Forelimb muscle (tissue), 1 donor: ENCODE measurements at places on chromosomes 16 and 17. TPM values are rescaled to one million over a fixed set of nuclear protein-coding genes. Genes with fewer than 3 reads are reported as not detected.

DNA sequence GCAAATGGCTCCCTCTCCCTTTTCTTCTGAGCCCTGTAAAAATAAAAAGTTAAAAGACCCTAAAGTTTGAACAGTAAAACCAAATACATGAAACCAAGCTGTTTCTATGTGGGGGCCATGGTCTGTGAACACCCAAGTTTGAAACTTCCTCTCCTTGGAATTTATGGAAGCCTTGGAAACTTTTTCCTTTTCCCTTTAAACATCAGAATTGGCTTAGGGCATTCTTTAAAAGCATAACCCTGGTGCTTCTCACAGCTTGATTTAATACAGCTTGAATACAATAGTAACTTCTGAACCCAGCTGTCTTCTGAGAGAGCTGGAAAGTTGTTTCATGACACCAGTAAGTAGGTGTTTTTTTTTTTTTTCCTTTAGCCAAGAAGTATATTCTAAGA, 26.5 kb downstream of the NKD1 start:
- DNase-seq = no peak

GRCh38 chr16:65497571-65497970, 375.7 kb upstream of the CDH11 start:
- DNase-seq = no peak

DNA sequence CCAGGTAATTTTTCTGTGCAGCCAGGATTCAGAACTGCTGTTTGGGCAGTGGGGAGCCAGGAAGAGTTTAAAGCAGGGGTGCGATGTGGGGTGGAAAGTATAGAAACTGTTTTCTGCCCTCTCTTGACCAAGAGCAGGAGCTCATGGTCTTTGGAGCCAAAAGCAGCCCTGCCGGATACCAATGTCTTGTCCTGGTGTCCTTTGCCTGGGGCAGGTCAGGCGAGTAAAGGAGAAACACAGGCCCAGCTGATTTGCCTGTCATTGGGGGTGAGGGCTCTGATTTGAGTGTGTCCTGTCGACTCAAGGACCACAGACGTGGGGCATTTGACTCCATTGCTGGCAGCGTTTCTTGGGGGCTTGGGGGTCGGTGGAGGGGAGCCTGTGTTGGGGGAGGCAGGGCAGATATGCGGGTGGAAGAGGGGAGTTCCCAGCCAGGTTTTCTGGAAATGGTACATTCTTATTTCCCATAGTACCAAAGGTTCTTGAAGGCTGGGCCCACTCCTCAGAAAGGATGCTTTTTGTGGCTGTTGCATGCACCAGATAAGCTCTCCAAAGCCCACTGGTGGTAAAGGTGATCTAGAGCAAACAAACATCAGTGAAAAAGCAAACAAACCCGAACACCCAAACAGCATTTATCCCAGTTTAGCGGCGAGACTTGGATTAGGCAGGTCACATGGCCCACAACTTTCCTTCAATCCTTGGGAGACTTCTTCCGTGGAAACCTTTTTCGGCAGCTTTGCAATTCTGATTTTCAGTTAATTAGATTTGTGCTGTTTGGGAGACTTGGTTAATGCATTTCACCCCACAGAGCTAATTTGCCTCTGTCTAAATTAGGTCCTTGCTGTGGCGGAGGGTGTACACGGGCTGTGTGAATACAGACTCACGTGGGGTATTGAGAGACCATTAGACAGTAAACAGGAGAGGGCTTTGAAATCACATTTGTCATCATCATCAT, 59.0 kb downstream of the MSI2 start:
- no peak for DNase-seq

DNA sequence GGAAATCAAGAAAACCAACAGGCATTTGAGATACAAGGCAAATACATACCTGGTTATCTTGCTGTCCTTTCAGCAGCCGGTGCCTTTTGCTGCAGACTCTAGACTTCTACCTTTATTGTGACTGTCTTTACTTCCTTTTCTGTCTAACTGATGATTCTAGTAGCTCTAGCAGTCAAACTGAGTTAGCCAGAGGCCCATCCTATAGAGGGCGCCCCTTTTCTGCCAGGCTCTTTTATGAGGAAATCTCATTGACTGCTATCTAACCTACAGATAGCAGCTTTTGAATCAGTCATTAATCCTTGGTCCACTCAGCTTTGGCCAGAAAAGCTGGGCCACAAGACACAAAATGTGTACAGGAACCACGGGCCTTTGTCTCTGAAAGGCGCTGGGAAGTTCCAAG, 87.5 kb upstream of the WSB1 start:
- no peak for DNase-seq

DNA sequence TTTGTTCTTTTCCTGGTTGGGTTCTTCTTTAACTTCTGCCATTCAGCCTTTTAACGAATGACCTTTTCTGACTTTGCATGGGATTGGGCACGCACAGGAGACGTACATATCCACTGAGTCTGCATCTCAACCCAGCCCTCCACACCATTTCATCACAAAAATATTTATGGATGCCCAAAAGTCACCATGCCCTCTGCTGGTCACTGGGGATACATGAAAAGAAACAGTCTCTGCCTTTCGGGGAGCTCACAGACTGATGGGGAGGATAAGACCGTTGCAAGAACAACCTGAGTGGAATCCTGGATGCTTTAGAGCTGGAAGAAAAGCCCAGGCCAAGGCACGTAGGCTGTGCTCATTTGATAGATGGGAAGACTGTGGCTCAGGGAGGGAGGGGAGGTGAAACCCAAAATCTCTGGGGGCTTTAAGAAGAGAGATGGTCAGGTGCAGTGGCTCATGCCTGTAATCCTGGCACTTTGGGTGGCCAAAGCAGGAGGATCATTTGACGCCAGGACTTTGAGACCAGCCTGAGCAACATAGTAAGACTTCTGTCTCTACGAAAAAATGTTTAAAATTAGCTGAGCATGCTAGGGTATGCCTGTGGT, 7.9 kb upstream of the MT2A start:
- no peak for DNase-seq

DNA sequence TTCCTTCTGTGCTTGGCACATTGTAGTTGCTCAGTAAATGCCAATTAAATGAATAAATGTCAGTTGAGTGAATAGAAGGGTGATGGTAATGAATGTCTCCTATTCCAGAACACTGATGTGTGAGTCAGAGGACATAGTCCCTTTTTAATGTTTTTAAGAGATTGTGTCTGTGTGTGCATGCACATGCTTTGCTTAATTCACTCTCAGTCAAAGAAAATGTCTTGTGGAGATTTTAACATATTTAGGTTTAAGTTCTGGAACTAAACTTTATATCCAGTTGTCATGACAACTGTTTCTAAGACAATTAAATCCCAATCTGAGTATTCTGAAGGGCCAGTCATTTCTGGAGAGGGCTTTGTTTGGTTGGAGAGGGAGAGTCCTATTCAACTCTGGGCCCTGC, 255.3 kb upstream of the CDH11 start:
- no peak for DNase-seq

DNA sequence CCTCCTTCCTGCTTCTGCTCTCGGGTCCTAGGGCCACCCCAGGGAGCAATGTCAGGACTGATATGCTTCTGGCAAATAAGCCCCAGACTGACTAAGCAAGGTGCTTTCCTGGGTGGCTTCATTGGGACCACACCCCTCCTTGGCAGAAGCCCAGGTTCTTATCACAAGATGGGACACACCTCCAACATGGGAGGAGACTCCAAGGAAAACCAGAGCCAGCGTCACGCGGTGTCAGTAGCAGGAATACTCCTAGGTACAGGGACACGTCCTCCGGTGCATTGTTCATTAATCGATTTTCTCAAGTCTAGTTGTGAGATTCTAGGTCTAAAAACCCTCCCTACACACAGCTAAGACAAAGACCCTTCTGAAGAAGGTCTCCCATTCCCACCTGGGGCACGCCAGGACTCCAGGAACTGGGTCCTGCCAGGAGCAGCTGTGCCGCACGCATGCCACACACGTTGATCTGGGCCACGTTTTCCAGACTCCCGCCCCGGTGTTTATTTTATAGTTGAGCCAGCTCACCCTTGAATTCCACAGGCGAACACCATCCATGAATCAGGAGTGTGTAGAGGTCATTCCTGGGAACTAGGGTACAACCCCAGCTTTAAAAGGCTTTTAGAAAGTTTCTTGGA, 30.8 kb downstream of the FA2H start:
- no peak for DNase-seq

GRCh38 chr17:69761767-69762321, 313.2 kb upstream of the KCNJ16 start:
- DNase-seq = no peak

GRCh38 chr17:17849845-17850373, 13.1 kb upstream of the SREBF1 start:
- no peak for DNase-seq

- DNase-seq = no peak
Measured at GRCh38 chr17:69093279-69093789, 32.6 kb upstream of the ABCA9 start.

GRCh38 chr16:67773099-67773498, 33.3 kb downstream of the RANBP10 start:
- DNase-seq = no peak

GRCh38 chr16:67040906-67041305, 12.0 kb downstream of the CBFB start:
- no peak for DNase-seq

- DNase-seq = no peak
Measured at GRCh38 chr16:6955303-6955702, 377.3 kb upstream of the RBFOX1 start.

DNA sequence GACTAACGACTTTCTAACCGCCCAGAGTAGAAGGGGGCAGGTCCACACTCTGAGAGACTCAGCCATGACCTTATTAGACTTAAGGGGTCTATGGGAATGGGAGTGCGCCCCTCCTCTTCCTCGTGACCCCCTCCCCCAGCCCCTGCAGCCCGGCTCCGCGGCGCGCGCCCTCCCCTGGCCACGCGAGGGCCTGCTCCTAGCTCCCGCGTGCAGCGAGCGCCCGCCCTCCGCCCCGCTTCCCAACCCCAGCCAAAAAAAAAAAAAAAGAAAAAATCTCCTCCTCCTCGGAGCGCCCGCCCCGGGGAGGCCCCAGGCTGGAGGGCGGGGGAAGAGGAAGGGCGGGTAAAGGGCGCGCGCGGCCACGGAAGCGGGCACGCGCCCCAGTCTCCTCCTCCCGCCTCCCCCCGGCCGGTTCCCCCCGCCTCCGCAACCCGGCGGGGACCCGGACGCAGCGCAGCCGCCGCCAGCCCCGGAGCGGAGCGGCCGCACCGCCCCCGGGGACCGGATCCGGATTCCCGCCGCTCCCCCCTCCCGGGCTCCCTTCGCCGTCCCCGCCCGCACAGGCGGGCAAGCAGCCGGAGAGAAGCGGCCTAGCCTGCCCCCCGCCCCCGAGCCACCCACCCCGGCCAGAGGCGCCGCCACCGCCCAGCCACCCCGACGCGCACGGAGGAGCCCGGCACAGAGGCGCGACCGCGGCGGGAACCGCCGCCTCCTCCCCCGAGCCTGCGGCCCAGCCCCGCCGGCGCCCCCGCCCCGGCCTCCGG, 949 bp downstream of the UBTF start:
- no peak for DNase-seq

DNA sequence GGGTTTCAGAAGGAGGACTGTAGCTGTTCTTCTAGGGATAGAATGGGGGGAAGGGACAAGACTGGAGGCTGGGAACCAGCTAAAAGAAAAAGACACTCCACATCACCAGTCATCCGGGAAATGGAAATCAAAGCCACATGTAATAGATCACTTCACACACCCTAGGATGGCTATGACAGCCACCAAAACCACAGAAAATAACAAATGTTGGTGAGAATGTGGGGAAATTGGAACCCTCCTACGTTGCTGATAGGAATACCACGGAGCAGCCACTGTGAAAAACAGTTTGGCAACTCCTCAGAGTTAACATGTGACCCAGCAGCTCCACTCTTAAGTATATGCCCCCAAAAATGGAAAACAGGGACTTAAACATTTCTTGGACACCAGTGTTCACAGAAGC, 2.3 kb downstream of the TLE7 start:
- DNase-seq = no peak

GRCh38 chr16:55411231-55411630, 67.8 kb upstream of the MMP2 start:
- DNase-seq = no peak

DNA sequence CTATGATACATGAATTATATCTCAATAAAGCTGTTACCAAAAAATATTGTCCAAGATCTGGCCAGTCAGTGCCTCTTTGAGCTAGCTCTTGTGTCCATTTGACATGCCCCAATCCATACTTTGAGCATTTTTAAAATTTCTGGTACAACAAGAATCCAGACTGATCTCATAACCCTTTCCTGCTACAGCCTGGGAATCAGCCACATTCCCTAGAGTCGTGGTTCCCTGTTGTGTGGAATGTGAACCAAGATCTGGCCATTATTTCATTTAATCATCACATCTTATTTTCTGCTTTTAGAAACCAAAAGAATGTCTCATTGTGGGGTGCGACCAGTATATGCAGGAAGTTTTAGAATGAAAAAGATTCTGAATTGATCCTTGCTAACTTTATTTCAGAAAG, 34.3 kb upstream of the RPRML start:
- DNase-seq = no peak

DNA sequence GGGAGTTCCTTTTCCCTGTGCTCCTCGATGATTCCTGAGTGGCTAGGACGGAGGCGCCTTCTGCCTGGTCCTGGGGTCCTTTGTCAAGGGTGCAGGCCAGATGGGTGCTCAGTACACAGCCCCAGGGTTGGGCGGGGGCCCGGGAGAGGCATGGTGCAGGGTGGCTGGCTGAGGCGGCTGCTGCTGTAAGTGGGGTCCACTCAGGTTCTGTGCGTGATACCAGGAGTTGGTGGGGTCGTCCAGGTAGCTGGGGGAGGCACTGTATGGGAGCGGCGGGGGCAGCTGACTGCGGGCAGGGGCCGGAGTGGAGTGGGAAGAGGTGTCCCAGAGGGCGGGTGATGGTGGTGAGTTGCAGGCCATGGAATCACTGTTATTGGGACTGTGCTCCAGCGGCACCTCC, 3.6 kb downstream of the DLX3 start:
- no peak for DNase-seq

DNA sequence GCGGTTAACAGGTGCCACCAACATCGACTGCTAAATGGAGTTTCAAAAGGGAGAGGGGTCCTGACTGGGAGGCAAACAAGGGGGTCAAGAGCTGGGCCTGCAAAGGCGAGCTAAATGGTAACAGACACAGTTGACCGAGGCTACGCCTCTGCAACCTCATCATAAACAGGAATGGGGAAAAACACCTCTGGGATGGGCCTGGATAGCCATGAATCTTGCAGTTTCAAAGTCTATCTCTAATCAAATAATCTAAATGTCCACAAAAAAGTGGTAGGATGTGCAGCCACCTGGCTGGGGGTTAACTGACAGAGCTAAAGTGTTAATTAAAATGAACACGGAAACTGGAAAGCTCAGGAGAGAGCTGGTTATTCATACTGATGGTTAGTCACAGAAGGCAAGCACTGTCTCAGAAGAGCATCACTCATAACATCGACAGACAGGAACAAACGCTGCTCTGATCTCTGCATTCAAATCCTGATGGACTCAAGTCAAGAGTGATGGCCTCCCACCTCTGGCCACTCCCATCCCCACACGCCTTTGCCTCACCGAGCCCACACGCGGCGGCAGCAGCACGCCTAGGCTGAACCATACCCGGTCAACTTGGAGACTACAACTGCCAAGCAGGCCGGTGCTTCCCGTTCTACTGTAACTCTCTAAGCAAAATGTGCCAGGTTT, 56.3 kb downstream of the CREBBP start:
- no peak for DNase-seq

- no peak for DNase-seq
Measured at GRCh38 chr16:12300490-12300889, 324.0 kb downstream of the SNX29 start.

GRCh38 chr17:12438212-12438611, 227.5 kb upstream of the MYOCD start:
- DNase-seq = no peak

RFWD3 gene
- polyA plus RNA-seq = 9.1 TPM

CACNA1H gene
- polyA plus RNA-seq = 51.6 TPM

KLHL36 gene
- polyA plus RNA-seq = 12.1 TPM

GAST gene
- not detected for polyA plus RNA-seq

USP43 gene
- polyA plus RNA-seq = 0.42 TPM

IL17C gene
- not detected for polyA plus RNA-seq
